ENCODE measurements at places on chromosomes 11 and 22.

GRCh38 chr22:50269573-50269969 lies 609 bp downstream of the MAPK11 start:
- DNase-seq: no peak

- DNase-seq: peak; percentile 99
Measured at GRCh38 chr11:65615229-65615949, at the start of gene PCNX3. Gene PCNX3 (plus strand): TSS chr11:65615776. CDS start chr11:65616312, 536 bp downstream.

DNA sequence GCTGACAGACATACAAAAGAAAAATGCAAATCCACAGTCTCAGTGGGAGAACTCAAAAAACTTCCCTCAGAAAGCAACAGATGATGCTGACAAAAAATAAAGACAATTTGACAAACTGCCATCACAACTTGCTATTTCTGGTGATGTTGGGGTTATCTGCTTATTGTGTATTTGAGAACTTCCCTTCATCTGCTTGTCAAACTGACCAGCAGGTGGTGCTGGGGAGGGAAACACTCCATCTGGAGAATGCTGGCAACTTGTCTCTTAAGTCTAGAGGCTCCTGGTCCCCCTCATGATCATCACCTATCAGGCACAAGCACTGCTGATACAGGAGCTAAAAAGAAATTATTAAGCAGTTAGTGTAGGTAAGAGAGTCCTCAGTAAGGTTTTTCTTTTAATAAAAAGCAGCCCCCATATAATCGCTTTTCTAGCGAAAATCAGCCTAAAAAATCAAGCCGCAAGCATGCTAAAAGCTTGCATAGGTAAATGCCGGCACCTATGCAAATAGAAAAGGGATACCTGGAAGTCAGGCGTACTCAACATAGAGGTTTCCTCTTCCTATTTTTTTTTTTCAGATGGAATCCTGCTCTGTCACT lies 9.8 kb upstream of the FAM111B start:
- DNase-seq: peak; percentile 69

DNA sequence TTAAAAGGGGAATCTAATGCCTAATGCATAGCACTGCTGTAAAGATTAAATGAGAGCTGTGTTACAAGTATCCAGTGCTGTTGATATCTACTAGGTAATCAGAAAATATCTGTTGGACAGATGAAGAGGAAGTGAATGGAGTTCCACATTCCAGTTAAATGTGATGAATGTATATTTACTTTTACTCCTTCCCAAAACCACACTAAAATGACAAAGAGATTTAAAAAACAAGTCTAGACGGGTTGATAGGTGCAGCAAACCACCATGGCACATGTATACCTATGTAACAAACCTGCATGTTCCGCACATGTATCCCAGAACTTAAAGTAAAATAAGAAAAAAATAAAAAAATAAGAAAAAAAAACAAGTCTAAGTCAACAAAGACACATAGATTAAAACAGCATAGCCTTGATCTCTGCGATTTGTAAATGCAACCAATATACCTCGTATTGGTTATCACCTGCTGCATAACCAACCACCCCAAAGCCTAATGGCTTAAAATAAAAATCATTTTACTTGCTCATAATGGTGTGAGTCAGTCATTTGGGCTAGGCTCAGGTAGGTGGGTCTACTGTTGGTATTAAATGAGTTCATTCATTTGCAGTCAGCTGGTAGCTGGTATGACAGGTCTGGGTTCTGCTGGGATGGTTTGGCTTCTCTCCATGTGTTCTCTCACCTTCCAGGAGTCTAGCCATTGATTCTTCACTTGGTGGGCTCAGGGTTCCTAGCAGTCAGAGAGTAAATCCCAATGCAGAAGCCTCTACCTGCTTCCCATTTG lies 39.7 kb upstream of the SLC6A5 start:
- DNase-seq: no peak

DNA sequence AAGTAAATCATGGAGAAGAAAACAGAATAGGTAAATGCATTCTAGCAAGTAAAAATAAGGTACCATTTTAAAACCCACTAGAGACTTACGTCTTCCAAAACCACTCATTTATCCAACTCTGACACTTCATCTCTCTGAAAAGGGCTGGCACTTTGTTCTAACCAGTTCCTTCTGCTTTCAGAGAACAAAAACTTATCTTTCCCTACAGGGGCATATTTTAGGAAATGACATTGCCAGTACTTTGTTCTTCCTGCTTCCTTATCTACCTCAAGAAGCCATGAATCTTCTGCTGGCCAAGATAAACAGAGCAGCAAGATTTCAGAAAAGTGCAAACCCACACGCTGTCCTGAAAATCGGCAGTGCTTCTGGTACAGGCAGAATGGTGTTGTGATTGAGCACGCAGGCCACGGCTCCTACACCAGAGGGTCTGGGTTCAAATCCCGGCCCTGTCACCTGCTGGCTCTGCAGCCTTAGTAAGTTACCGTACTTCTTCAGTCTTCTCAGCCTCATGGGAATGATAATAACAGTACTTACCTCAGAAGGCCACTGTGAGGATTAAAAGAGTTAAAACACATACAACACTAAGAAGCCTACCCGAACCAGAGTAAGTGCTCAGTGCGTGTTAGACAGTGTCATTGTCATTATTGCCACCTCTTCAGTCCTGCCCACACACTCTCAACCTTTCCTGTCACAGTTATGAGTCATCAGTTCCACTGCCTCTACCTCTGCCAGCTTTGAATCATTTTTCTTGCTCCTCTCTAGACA lies 11.0 kb downstream of the MPZL3 start:
- DNase-seq: no peak

DNA sequence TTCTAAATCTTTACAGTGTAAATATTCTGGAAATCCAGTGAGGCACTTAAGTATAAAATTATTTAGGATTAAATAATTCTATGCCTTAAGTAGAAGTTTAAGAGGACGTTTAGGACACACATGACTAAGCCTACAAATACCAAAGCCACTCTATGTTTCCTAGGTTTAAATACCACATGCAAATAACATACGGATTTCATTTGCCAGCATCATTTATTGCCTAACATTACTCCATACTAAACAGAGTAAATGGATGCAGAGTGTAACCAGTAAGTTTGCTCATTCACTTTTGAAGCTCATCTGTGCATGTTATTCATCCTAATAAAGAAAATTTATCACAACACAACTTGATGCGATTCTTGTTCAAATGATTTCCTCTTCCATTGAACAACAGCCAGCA lies 4.1 kb downstream of the BDNF start:
- DNase-seq: no peak

DNA sequence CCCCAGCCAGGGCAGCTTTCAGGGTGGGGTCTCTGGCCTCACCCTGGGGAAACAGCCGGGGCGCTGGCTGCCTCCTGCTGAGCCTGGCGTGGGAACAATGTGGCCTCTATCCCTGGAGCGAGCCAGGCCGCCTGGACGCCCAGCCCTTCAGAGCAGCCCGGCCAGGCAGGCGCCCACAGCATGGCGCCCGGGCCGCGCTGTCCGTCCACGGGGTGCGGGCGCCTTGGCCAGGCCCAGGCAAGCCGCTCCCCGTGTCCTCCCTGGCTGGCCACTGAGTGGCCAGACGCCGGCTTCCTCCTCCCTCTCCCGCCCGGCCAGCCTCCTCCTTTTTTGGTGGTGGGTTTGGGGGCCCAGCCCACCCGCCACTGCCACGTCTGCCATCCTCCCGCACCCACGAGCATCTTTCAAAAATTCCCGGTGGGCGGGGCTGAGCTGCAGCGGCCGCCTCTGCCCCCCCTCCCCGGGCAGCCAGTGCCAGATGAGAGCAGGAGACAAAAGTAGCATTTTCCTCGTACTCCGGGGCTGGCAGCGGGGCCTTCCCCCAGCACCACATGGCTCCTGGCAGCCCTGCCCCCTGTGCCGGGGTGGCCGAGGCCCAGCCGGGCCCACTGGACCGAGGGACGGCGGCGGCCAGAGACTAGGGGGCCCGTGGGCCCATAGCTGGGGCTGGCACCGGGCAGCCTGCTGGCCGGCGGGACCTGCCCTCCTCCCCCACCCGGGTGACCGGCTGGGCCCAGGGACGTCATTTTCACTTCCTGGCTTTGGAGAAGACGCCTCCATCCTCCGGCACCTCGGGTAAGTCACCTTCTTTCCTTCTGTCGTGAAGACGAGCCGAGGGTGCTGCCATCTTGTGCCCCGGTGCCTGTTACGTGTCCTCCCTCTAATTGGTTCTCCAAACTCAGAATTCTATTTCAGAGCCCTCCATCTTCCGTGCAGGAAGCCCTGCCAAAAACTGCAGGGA lies 70.2 kb upstream of the PPARA start:
- DNase-seq: peak; percentile 13

- DNase-seq: no peak
Measured at GRCh38 chr11:134920851-134921608, 509.0 kb upstream of the B3GAT1 start.

DNA sequence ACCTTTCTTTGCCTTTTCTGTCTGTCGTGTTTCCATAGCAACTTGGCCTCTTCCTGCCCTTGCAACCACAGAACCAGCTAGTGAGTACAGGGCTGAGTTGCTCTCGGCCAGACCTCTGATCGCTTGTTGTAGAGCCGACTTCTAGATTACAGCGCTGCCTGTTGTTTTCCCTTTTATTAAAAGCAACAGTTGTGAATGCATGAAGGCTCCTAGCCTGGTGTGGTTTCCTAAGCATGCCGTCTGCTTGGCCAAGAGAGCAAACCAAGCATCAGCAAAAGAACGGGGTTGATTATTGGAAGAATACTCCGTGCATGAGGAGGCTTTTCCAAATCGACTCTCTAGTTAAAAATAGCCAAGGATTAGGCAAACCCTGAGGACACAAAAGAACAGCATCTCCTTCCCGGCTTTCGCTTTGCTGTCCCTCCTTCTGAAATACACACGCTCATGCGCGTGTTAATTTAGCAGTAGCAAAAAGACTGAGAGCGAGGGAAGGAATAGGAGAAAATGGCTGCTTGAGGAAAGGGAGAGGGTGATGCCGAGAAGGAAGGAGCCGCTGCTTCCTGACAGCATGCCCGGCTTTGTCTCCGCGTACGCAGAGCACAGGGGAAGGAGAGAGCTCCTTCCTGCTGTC lies 71.5 kb upstream of the TTC12 start:
- no peak for DNase-seq

DNA sequence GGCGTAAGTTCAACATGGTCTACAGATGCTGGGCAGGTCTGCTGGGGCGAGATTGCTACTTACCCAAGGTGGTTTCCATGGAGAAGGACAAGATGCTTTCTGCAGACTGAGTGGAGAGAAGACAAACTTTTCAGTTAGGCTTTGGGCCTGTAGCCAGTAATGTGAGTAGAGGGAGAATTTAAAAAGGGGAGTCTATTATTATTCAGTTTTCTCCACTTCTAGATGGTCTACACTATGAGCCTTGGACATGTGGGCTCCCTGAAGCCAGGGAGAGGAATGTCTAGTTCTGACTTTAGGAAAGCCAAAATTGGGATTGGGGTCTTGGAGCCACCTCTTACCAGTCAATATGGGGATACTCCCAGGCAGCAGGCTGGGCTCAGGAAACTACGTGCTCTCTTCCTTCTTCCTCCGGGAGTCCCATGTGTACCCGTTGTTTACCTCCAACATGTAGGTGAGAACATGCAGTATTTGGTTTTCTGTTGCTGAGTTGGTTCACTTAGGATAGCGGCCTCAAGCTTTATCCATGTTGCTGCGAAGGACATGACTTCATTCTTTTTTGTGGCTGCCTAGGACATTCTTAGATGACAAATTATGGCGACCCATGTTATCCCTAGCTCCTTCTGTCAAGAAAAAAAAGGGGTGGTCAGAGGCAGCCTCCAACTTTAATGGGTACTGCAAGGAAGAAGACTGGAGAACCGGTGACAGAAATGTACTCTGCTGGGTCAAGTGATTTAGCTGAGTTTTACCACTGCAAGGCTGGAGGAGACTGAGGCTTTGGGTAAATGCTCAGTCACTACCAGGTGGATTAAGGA lies 14.7 kb upstream of the ZNF280A start:
- no peak for DNase-seq

- no peak for DNase-seq
Measured at GRCh38 chr11:120273432-120273831, 33.5 kb downstream of the POU2F3 start.

DNA sequence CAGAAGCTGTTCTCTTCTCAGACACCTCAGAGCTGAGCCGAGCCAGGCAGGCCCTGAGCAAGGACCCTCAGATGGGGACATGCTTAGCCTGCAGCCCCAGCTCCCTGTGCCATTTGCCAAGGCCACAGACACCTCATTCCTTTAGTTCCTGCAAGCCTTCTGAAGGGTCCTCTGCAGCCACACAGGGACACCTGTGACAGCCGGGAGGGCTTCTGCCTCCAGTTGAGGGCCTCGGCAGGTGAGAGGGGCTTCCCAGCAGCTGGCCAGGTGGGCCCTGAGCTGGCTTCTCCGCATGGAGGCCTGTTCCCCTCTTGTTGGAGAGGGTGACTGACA lies 18.2 kb downstream of the INCENP start:
- no peak for DNase-seq

DNA sequence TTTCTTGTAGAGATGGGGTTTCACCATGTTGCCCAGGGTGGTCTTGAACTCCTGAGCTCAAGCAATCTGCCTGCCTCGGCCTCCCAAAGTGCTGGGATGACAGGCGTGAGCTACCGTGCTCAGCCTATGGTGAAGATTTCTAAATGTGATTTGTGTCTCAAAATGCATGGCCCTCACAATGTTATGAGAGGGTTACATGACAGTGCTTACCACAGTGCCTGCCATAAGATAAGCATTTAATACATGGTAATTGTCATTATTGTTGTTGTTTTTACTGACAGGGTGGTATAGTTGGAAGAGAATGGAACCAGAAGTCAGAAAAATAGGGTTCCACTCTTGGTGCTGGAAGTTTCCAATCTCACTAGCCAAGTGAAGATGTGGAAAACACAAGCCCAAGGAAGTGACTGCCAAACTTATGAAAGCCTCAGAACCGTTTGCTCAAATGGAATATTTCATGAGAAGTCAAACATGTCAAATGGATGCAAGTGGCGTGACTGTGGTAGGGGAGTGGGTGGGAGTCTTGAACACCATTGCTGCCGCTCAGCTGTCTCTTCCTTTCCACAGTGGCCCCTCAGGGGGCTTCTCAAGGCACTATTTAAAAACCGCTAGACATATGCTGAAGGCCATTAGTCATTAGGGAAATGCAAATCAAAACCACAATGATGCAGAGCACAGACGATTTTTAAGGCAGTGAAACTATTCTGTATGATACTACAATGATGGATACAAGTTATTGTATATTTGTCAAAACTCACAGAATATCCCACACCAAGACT lies 29.1 kb upstream of the LMO2 start:
- DNase-seq: no peak

DNA sequence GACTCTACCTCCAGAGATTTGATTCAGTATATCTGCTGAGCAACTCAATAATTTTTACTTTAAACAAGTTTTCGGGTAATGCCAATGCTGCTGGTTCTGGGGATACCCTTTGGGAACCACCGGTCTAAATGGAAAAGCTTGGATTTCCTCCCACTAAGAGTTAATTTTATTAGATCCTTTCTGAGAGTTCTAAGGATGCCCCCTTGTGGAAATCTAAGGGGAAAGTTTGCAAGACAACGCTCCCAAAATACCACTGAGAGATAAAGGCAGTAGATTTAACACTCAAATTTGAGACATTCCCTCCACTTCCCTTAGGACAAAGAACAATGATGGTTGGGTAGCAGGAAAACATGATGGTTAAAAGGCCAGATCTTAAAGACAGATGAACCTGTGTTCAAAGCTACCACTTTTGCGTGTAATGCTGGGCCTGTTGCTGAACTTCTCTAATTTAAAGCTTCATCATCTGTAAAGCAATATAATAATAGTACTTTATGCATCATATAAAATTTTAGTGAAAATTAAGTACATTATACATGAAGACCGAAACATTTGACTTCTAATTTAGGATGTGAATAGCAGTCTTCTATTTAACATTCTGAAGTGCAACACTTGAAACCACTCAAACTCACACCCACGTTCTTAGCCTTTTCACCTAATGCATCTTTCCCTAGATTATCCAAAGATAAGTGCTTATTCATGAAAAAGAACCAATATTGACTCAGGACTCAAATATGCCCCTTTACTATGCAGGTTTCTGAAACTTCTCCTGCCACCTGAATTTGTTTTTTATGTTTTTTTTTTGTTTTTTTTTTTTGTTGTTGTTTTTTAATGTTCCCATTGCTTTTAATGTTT lies 110.1 kb upstream of the LUZP2 start:
- no peak for DNase-seq
